Fibroblast of lung (primary cell): ENCODE measurements at places on chromosomes 7 and 10. TPM values are rescaled to one million over a fixed set of nuclear protein-coding genes. Genes with fewer than 3 reads are reported as not detected.

DNA sequence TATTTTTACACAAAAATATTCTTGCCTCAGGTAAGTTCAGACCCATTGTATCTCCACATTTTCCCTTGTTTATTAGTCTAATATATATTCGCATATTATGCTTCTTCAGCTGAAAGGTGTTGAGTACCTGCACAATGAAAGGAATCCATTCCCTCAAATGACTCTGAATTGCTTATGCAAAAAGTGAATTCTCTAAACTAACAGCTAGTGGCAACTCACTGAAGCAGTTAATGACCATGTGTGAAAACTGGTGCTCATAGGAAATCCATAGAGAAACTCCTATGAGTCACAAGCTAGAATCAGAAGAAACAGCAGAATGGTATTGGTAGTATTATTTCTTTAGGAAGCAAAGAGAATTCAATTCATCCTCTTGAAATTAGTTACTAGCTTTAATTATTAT is 33.5 kb upstream of the RNF148 start:
- no peak for DNase-seq

DNA sequence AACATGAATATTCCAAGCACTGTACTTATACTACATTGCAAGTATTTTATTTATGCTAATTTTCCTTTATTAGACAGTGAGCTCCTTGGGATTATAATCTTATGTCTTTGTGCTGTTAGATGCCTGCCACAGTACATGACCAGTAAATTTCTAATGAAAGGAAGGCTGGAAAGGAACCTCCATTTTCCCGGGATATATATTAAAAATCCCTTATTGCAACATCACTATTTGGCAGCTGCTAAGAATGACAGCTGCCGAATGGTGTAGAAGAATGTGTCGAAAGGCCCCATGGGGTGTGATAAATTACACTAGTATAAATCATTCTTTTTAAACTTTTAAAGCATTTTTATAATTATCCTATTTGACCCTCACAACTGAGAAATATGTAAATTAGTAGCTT is 59.1 kb downstream of the TFAM start:
- DNase-seq = no peak

DNA sequence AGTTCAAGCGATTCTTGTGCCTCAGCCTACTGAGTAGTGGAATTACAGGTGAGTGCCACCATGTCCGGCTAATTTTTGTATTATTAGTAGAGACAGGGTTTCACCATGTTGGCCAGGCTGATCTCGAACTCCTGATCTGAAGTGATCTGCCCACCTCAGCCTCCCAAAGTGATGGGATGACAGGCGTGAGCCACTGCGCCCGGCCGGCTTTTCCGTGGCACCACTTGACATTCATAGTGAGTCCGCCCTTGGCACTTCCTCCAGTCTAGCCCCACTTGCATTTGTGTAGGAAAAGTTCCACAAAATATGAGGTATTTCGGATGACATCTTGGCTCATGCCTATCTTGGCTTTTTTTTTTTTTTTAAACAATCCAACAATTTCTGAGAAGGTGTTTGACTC is 128.1 kb upstream of the ACBD5 start:
- no peak for DNase-seq

TEX36 gene
- 0.32 TPM in 1 of 2 replicates, not detected in the other for polyA plus RNA-seq

TMEM236 gene
- 0.02 and 0.03 TPM in 2 replicates for polyA plus RNA-seq

TLL2 gene
- 0.01 and 0.05 TPM in 2 replicates for polyA plus RNA-seq
